ENCODE measurements at places on chromosomes 2 and 18. TPM values are rescaled to one million over a fixed set of nuclear protein-coding genes. Genes with fewer than 3 reads are reported as not detected.

Gene EML6
- total RNA-seq: 1.8 TPM

Gene DSEL
- total RNA-seq: 0.82 TPM

Gene UGT1A10
- not detected for total RNA-seq

Gene APCDD1
- total RNA-seq: 0.32 TPM

Gene PLEK
- 13.6 TPM for total RNA-seq

Gene IL1R1
- 4.5 TPM for total RNA-seq

Gene CAPN14
- 0.54 TPM for total RNA-seq

Gene SUMO1
- 53.8 TPM for total RNA-seq

Gene STARD6
- total RNA-seq: not detected

Gene MBOAT2
- total RNA-seq: 2.8 TPM

Gene C1QL2
- total RNA-seq: not detected

Gene CARF
- 19.4 TPM for total RNA-seq

Gene CYRIA
- 1.8 TPM for total RNA-seq

Gene RAPH1
- 4.4 TPM for total RNA-seq

Gene COQ10B
- 28.0 TPM for total RNA-seq

Gene CCDC121
- total RNA-seq: 1.4 TPM

Gene COPS7B
- 52.2 TPM for total RNA-seq

Gene CKAP2L
- total RNA-seq: 0.33 TPM

Gene PAIP2B
- 4.8 TPM for total RNA-seq

Gene GPR45
- not detected for total RNA-seq

Gene SLC9A4
- total RNA-seq: not detected

Gene ZNF396
- not detected for total RNA-seq

Gene SERPINB8
- total RNA-seq: 19.9 TPM

Gene RBM44
- total RNA-seq: 2.8 TPM

Gene HOXD13
- not detected for total RNA-seq

Gene GAL3ST2
- 0.80 TPM for total RNA-seq

Gene SP140
- total RNA-seq: 57.8 TPM

Gene POTEI
- total RNA-seq: not detected

Gene SP3
- total RNA-seq: 114 TPM

Gene ITPRIPL1
- 13.1 TPM for total RNA-seq

Gene DNAJC10
- total RNA-seq: 46.1 TPM

Gene NOP58
- 113 TPM for total RNA-seq

Gene ANTXR1
- total RNA-seq: 0.79 TPM

Data from T-cell (primary cell).